ENCODE measurements at places on chromosomes 3 and 15.
A peak's percentile ranks its signal among the peaks of the same experiment; 100 is the strongest.

- peak; percentile 83 for DNase-seq
These were observed 43.8 kb downstream of the NCEH1 start for GRCh38 chr3:172666873-172667694.

DNA sequence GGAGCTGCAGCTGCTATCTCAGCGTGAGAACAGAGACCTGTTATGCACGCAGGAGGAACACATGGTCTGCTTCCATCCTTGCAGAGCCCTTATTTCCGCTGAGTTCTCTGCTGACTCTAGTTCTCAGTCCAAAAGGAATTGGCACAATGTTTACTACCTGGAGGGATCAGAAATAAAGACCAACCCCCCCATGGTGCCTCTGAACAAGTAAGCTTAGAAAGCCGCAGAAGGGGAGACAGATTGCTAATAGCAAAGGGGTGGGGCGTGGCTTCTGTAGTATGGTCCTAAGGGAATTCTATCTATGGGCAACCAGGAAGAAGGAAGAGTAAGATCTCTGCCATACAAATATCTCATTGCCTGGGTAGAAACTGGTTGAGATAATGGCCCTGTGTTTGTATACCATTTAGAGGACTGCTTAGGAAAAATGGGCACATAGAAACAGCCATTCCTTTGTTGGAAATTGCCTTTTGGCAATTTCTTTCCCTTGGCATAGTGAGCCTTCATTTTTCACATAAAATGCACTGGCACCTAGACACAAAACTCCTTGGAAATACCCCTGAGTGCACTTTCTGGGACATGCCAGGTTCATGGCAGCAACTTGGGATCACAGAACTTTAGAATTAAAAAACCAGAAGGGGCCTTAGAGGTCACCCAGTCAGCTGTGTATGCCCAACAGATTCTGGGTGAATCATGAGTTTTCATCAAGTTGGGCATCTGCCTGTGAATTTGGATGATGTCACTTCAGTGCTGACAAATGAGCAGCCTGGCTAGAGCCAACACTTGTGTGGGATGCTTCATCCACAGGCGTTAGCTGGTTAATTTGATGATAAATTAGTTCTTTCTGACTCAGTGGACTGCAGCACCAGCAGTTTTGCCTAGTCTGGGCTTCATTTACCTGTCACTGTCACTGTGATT is 57.4 kb upstream of the STXBP5L start:
- DNase-seq, result no peak

DNA sequence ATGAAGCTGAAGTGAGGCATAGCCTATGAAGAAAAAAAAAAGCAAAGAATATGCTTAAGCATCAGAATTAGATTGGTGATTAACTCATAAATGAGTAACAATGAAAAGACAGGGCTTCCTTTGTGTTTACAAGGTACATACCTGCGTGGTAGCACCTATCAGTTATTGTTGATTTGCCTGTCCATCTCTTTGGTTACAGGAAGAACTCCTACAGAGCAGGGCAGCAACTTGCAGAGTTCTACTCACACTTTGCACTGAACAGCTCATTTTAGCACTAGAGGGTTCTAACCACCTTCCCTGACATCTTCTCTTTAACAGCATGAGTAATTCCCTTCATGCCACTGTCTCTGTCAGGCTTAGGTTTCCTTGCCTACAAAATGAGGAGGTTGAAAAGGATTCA is 166.0 kb downstream of the DPH6 start:
- no peak for DNase-seq

DNA sequence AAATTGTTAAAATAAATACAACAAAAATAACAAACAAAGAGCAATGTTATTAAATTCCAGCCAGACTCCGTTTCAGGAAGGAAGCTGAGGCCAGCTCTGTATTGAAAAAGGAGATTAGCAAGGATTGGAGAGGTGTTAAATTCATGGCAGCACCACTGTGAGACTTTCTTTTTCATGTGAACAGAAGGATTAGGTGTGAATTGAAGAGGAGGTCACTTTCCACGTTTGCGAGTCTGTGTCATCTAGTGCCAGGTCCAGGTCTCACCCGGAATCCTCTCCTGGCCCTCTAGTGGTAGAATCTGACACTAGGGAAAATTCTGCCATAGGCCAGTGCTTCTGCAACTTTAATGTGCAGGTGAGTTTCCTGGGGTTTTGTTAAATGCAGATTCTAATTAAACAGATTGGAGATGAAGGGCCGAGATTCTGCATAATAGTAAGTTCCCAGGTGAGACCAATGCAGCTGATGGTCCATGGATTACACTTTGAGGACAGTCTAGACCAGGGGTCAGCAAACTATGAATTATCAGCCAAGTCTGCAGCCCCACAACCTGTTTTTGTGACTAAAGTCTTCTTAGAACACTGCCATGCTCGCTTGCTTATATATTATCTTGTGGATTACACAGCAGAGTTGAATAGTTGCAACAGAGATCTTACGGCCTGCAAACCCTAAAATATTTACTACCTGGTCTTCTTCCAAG is 9.2 kb upstream of the SLC6A1 start:
- no peak for DNase-seq

GRCh38 chr3:10206166-10206511 is 41.4 kb downstream of the IRAK2 start:
- no peak for DNase-seq

DNA sequence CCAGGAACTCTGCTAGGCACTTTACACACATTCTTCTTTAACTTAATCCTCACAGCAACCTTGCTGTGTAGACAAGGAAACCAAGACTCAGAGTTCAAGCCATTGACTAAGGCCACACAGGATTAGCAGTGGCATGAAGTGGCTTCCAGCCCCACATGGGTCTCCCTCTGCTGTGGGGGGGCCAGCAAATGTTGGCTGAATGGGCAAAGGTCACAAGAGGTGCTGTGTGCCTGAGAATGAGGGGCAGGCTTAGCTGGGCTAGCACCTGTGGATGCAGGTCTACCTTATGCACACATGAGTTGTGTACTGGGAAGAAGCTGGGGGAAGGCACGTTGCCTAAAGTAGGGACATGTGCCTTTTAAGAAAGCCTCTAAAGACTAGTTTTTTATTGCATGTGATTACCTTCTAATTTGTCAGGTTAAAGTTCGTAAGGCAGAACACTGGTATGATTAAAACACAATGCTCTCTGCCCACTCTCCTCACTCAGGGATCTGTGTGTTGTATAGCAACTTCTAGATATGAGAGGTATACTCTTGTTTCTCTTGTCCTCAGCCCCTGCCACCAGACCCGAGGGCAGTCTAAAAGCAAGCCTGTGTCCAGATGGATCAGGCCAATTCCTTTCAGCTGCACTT is 10.9 kb downstream of the BAHD1 start:
- DNase-seq, result no peak

DNA sequence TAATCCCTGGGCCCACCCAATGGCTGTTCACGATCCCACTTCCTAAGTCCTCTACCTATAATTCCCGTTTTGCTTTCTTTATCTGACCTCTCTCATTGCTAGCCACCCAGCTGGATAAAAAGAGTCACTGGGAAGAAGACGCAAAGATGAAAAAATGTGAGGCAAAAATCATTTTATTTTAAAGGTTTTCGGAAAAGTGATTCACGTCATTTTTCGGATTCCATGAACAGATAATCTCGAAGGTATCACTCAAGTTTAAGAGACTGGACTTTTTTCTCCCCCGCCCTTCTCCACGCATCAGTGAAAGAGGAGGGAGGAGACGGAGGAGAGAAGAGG is 266.6 kb downstream of the CGGBP1 start:
- no peak for DNase-seq

- DNase-seq, result no peak
These were observed 4.9 kb downstream of the FLNB start for GRCh38 chr3:58013099-58013498.

DNA sequence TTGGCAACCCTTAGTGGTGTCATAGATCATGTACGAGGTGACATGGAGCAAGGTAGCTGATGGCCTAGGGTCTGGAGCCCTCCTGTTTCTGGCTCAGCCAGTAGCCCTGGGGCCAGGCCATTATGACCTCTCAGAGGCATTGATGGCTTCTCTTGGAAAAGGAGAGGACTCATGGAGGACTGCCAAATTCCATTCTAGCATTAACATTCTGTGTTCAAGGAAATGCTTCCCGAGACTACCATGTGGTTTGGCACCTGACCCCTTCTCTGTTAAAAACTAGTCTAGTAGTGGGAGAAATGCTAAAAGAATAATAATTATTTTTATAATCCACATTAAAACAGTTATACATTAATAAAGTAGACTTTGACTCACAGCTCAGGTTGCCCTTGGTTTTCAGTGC is 40.2 kb upstream of the ADAMTSL3 start:
- DNase-seq, result no peak

DNA sequence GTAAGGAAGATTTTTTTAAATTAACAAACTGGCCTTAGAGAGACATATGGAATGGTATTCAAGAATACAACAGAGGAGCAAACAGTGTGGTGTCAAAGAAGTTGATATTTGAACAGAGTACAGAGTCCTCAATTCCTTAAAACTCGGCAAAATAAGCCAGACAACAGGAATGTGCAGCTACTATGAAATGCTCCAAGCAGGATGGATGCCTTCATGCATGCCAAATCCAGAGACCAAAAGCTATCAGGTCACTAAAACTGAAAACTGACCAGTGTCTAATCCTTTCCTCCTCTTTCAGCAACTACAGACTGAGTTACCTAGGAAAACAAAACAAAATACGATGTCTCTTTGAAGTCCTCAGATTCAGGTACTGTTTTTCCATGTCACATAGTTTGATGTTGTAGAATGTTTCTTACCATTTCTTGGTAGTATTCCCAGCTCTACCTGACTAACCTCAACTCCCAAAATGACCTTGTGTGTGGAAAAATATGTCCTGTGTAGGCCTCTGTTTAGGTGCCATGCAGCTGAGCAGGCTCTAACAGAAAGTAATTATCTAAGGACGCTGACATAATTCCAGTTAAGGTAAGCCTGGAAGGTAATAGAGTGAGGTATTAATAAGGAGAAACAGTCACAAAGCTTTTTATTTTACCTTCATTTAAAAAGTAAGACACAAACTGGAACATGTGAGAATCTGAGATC is 46.9 kb downstream of the TBL1XR1 start:
- DNase-seq, result no peak

- no peak for DNase-seq
These were observed 4.8 kb downstream of the PDIA5 start for GRCh38 chr3:123071581-123071980.

- DNase-seq, result no peak
These were observed 226.8 kb downstream of the DTWD1 start for GRCh38 chr15:49847423-49848281.

GRCh38 chr15:75368689-75369239 is 357 bp upstream of the MAN2C1 start:
- DNase-seq, result no peak

DNA sequence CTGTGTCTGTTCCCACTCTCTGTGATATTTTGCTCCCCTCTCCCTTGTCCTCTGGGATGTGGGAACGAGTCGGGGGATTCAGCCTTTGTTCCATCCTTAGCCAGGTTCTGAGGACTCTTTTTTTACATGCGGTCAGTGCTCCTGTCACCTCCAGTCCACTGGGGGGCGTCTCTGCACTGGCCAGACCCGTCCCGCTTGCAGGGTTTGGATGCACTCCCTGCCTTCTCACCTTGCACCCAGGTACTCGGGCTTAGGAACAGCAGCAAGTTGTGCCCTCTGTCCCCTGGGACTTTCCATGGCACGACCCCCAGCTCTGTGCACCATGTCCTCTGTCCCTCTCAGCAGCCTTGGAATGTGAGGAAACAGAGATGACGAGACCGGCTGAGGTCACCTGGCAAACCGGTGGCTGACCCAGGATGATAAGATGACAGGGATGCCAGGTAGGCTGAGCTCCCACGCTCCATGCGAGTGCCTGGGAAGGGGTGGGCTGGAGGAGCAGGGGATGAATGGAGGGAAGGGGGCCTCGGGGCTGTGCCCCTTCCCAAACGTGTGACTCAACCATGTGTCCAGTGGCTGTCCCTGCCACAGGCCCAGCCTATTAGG is 27.3 kb upstream of the FGD5 start:
- DNase-seq, result peak; percentile 84

DNA sequence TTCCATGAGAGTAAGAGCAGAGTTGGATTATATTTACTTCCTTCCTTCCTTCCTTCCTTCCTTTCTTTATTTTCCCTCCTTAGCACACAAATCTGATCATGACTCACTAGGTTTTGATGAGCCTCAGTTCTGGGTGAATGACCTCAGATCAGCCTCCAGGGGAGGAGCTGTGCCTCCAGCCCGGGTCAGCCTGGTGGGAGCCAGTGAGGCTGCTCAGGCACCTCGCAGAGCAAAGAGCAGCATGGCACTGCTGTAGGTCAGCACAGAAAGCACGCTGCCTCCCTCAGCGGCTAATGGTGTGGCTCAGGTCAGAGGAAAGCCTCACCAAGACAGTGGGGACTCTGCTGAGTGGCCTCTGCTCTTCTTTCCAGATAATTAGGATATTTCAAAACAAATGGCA is 108.5 kb downstream of the SYNPR start:
- peak; percentile 62 for DNase-seq

DNA sequence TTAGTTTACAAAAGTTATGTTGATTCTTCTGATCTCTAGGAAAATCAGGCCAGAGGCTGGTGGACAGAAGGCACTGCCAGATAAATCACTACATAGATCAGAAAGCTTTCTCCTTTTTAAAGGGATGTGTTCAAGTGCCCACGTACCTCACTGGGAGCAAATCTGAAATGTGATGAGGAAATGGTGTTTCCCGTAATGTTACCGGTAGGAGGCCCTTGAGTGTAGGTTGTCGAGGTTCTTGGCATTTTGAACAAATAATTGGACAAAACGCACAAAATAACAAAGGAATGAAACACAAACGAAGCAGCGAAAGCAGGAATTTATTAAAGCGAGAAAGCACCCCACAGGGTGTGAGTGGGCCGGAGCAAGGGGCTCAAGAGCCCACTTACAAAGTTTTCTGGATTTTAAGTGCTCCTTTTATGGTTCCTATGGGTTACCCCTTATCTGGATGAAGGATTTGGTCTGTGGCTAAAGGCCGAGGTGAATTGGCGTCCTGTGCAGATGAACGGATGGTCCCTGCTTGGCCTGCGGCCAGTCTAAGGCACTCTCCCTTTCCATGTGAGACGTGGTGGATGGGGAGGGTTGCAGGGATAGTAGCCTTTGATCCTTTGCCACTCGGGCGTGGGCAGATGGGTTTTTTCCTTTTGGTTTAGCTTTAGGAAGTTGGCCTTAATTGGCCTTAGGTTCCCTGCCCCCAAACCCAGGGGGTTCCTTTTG is 1.0 kb downstream of the SNX1 start:
- DNase-seq, result no peak

DNA sequence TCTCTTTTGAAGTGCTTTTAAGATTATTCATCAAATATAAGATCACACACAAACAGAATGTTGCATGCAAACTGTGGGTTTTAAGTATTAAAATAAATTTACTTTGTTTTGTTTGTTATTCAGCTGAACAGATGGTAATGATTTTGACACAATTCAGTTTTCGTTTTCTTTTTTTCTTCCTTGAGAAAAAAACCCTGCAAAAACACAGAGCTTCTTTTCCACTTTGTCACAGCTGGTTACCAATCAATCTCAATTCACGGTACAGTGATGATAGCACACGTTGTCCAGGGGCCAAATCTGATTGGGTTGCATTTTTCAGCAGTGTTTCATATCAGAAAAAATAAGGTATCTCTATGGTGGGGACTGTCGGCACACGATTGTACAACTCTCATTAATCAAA is 473.6 kb downstream of the ROBO2 start:
- no peak for DNase-seq
